ENCODE measurements at places on chromosomes 4 and X. TPM values are rescaled to one million over a fixed set of nuclear protein-coding genes. Genes with fewer than 3 reads are reported as not detected.

- DNase-seq = no peak
These were observed 105.3 kb upstream of the IGSF1 start for GRCh38 chrX:131394384-131394783.

- no peak for DNase-seq
These were observed 17.2 kb downstream of the GPR174 start for GRCh38 chrX:79161655-79162054.

GRCh38 chr4:185797596-185798338 lies 14.2 kb downstream of the SORBS2 start:
- no peak for DNase-seq

- no peak for DNase-seq
These were observed 290.0 kb upstream of the DIAPH2 start for GRCh38 chrX:96394598-96394997.

- DNase-seq = peak; percentile 14
These were observed 1.1 kb upstream of the FGF16 start for GRCh38 chrX:77446029-77446585.

Gene CD99L2
- 68.1 TPM for total RNA-seq

GRCh38 chr4:142405695-142406498 lies 440.2 kb downstream of the INPP4B start:
- no peak for DNase-seq

Gene CLCN5
- total RNA-seq = 1.7 TPM

DNA sequence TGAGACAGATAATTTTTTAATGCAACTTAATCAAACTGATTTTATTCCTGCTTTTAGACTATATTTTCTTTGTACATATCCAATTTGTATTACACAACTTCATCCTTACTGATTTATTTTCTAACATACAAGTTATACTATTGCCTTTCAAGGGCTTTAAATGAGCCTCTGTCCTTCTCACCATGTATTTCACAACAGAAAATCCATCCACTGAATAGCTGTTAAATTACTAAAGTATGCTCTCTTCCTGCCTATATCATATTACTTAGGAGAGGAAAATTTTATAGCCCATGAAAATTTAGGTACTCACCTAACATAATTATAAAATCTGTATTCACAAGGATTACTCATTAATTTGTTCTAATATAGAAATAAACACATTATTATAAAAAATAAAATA lies 528.6 kb downstream of the ANKRD50 start:
- DNase-seq = no peak

DNA sequence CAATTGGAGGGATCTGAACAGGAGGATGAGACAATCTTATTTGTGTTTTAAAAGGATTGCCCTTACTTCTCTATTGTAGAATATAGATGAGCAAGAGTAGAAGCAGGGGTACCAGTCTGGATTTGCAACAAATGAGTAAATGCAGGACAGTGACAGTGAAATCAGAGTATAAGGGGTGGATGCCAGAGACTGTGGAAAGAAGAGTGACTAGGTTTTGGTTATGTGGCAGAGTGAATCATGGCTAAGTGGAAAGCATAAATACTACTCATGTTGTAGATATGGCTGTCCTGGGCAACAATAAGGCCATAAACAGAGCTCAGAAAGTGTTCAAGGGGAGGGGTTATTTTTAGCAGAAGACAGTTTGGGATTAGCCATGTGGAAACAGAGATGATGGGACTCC lies 6.0 kb upstream of the VSIG4 start:
- no peak for DNase-seq

DNA sequence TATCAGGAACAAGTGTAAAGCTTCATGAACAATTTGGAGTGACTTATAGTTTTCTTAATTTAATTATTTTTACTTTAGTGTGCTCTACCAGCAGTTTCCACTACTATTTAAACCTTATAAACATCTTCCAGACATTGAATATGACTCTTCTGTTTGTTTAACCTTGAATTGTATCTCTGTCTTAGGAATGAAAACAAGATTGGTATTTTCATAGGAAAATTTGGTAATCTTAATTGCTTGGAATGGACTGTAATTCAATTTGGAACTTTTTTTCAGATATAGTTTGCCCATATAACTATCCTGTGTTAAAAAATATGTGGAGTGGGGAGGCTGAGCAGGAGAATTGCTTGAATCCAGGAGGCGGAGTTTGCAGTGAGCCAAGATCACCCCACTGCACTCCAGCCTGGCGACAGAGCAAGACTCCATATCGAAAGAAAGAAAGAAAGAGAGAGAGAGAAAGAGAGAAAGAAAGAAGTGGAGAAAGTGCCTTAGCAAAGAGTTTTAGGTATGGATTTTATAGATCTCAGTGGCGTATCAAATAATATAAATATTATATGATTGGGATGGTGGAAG lies 242.4 kb downstream of the BMPR1B start:
- DNase-seq = no peak

Gene ZFP92
- 0.49 TPM for total RNA-seq

Gene TEX13D
- total RNA-seq = not detected

DNA sequence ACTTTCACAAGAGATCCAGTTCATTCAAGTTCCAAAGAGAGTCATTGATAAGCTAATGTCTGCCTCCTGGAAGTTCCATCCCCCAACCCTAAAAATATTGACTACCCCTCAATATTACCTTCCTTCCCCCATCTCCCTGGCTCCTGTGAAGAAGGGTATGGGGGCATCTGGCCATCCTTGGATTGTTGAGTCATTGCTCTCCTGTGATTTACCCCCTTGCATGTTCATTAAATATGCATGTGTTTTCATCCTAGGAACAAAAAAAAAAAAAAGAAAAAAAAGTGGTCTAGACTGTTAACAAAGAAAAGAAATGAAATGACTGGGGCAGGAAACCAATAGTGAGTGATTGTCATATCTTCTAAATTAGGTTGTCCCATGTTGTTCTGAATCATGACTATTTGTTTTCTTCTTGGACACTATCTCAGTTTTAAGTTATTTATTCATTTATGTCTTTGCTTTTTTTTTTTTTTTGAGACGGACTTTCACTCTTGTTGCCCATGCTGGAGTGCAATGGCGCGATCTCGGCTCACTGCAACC lies 51.9 kb upstream of the HUWE1 start:
- DNase-seq = no peak

- DNase-seq = no peak
These were observed 41.3 kb downstream of the KIF4A start for GRCh38 chrX:70331161-70331560.

DNA sequence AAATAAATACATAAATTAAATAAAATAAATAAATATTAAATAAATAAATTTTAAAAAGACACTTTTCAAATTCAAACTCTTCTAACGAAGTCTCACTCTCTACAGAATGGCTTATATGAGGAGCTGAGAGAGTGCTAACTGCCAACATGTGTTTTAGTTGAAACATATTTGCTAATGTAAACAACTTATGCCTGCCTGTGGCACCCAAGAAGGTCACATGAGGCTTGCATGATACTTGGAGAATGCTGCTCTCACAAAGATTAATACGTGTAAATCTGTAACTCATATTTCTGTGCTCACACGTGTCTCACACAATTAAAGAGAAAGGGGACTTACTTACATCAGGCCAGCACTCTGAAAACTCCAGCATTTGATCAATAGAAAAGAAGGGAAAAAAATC lies 43.2 kb upstream of the PITX2 start:
- no peak for DNase-seq

GRCh38 chrX:116009861-116010710 lies 160.5 kb upstream of the AGTR2 start:
- DNase-seq = peak; percentile 13

DNA sequence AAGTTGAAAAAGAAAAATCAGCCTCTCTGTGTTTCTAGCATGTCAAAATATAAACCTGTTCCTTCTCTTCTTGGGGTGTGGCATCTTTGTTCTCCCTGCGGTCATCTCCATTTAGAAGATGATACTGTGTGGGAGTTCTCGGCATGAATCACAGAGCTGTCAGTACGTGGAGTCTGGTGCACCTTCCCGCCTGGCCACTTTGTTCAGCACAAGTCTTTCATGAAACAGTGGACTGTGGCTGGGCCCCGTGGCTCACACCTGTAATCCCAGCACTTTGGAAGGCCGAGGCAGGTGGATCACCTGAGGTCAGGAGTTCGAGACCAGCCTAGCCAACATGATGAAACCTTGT lies 166.5 kb downstream of the MAML3 start:
- DNase-seq = no peak

Gene TRAM1L1
- 0.82 TPM for total RNA-seq

Gene PPP4R3C
- total RNA-seq = not detected

DNA sequence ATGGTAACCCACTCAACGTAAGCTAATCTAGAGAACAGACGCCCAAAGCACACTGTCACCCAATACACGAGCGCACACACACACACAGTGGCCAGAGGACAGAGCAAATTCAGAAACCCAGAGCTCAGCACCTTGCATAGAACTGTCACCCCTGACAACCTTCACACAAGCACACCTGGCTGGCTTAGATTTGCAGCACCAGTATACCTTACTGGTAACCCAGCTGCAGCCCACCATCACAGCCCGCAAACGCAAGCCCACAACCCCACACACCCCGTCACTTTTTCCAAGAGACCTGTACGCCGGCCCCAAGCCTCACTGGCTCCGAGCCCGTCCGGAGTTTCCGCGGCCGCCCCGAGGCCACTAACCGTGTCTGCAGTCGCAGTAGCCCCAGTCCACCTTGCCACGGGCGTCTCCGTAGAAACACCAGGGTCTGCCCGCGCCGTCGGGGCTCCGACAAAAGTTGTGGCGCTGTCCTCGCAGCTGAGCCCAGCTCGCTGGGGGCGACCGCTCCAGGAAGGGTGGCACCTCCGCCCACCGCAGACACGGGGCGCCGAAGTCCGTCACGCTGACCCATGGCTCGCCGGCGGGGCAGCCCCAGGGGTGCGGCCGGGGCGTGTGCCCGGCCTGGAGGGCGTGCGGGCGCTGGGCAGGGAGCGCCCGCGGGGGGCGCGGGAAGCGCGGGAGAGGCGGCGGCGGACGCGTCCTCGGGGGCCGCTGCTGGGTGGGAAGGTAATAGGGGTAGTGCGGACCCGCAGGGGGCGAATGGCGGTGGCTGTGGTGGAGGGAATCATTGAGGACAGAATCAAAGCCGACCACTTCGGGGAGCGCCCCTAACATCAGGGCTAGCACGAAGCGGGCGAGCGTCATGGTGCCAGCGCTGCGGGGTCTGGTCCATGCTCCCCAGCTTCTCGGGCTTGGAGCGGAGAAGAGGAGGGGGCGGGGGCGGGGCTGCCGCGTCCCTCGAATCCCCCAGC lies 664 bp downstream of the PRSS12 start:
- DNase-seq = no peak

- no peak for DNase-seq
These were observed 278.5 kb upstream of the UGT8 start for GRCh38 chr4:114320126-114320525.

Gene SPANXN3
- total RNA-seq = not detected

DNA sequence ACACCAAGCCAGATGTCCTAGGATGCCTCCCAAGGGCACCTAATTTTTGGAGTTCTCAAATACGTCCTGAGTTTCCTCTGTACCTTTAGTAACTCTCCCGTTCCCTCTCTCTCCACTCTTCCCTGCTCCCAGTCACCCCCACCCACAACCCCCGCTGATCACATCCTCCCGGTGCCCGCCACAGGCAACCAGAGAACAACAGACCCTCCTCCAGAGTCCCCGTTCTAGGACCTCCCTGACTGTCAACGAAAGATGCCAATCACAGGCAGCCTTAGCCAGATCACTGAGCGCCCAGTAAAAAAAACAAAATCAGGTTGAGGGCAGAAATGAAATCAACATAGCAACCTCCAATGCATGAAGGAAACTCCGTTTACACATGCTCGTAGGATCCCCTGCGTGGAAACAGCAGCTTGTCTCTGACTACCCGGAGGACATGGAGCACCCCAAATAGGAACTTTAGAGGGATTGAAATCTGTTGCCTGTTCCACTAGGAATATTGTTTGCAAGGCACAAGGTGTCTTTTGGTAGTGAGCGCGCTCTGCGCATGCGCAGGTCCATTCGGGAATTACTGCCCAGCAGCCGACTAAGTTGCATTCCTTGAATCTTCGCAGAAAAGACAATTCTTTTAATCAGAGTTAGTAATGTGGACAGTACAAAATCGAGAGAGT lies at the start of gene GABRB1:
GABRB1 (plus strand) TSS at position 557 of the 668 bp plus-strand sequence.
- peak; percentile 48 for DNase-seq

GRCh38 chr4:100721490-100721889 lies 203.7 kb upstream of the EMCN start:
- DNase-seq = no peak

Gene MAGED4B
- 1.5 TPM for total RNA-seq

Gene TBC1D14
- total RNA-seq = 36.1 TPM
